H4 (cell line): ENCODE measurements at places on chromosomes 6 and 20. TPM values are rescaled to one million over a fixed set of nuclear protein-coding genes. Genes with fewer than 3 reads are reported as not detected.

The TSPO2 gene
- total RNA-seq, result not detected in 2 replicates

DNA sequence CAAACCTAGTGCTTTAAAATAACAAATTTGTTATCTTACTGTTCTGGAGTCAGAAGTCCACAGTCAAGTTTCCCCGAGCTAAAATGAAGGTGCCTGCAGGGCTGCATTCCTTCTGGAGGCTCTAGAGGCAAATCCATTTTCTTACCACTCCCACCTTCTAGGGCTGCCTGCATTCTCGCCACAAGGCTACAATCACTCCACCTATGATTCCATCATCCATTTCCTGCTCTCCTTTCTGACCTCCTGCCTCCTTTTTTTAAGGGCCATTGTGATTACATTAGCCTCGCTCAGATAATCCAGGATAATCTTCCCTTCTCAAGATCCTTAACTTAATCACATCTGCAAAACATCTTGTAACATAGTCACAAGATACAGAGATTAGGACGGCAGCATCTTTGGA lies 42.4 kb upstream of the SIRT5 start:
- DNase-seq, result no peak

DNA sequence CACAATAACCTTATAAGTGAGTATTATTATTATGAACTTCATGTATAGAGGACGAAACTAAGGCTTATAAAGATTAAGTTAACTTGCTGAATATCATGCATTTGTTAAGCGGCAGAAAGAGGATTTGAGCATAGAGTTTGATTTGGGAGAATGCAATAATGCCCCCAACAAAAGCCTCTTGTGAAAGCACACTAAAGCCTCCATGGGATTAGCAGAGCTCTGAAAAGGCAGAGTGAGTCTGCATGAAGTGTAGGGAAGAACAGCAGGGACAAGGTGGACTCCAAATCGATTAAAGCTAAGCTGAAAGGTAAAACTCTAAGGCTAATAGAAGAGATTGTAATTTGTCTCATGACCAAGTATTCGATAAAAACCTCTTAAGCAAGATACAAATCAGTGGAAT lies 100.3 kb downstream of the SH3BGRL2 start:
- DNase-seq, result no peak

- DNase-seq, result no peak
These were observed 308.1 kb upstream of the HS3ST5 start for GRCh38 chr6:114650891-114651290.

DNA sequence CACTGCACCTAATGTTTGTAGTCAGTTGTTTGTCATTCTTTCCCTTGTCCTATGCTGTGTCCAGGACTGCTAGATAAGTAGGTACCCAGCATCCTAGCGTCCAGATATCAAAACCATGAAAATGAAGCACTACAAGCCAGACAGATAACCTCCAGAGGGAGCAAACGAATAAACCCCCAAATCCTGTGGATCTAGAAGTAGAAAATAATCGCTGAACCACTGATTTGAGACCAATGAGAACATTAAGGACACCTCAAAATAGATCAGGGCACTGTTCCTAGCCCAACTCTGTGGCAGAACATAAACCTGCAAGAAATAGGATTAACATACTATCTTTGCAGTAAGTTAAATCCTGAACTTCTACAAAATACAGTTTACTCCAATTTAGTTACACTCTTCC lies 1.1 kb upstream of the KLHL32 start:
- DNase-seq, result no peak

DNA sequence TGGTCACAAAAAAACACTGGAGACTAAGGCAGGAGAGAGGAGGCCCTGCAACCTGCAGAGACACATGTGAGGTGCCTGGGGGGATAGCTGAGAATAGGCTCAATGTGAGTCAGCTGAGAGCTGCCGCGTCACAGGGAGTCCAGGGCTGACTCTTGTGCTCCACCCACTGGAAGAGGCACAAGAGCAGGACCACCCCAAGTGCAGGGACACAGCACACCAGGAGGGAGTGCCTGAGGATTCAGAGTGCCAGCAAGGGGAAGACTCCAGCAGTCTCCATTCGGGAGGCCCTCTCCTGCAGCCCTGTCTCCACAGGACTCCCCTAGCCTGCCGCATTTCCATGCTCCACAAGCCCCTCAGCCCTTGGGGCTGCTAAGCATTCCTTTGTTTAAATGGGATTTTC lies 105.5 kb downstream of the HUS1B start:
- peak; percentile 56 for DNase-seq

- DNase-seq, result no peak
These were observed 471.3 kb upstream of the NRSN1 start for GRCh38 chr6:23654745-23655144.

The DYNLT2 gene
- 0.50 and 1.3 TPM in 2 replicates for total RNA-seq

GRCh38 chr6:22755605-22756004 lies 186.2 kb downstream of the HDGFL1 start:
- no peak for DNase-seq

The VNN1 gene
- total RNA-seq, result not detected in 2 replicates

- DNase-seq, result no peak
These were observed 44.3 kb downstream of the TENT5A start for GRCh38 chr6:81708113-81708699.

DNA sequence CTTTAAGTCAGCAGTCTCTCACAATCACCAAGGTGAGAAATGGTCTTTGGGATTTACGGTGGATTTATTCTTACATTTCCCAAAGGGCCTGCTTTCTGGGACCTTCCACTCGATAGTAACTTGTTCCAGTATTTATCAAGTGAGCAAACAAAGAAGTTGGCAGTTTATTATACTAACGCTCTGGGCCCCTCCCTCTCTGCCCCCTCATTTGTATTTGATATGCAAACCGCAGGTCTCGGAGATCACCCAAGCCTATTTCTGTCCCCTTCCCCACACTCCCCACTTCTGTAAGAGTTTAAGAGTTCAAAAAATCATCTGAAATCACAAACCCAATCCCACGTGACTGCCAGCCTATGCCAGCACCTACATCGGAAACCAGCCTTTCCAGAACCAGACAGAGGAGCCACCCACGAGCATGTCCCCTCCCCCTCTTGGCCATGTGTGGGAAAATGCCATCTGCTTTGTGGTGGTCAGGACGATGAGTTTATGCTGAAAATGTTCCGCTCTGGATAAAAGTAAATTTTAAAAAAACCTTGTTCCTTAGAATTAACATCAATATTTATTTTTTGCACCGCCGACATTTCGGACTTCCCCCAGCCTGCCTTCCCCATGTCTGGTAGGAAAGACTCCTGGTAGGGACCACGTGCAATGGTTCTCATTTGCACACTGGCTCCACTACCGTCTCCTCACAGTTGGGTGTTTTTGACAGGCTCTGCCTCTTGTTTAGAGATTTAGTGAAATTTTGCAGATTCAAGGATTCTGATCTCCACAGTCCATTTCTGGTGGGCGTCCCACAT lies 281.0 kb downstream of the TFAP2C start:
- no peak for DNase-seq

DNA sequence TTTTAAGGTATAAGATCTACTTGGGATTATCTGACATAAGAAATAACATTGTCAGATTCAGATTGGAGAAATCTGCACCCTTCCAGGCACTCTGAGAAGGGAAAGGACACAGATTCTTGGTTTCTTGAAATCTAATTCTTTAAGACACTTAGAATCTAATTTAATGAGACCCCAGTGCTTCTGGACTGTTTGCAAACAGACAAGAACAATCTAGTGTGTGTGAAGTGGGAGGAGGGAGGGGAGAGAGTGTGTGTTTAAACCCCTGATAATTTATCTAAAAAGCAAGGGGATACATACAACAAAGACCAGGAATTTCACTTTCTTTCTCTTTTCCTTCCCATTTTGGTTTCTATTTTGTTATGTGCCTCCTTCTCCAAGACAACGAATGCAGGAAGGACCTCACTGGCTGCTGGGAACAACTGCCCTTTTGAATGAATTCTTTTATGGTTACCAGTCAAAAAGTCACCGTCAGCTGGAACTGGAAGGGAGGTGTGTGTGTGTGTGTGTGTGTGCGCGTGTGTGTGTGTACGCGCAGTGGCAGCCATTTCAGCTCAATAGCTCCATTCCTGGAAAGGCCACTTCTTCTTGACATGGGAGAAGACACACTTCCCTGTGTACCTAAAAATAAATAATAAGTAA lies 129.4 kb downstream of the BCAS1 start:
- DNase-seq, result peak; percentile 86

The BMP6 gene
- total RNA-seq, result 2.1 and 2.8 TPM in 2 replicates

The TSBP1 gene
- not detected in 2 replicates for total RNA-seq

DNA sequence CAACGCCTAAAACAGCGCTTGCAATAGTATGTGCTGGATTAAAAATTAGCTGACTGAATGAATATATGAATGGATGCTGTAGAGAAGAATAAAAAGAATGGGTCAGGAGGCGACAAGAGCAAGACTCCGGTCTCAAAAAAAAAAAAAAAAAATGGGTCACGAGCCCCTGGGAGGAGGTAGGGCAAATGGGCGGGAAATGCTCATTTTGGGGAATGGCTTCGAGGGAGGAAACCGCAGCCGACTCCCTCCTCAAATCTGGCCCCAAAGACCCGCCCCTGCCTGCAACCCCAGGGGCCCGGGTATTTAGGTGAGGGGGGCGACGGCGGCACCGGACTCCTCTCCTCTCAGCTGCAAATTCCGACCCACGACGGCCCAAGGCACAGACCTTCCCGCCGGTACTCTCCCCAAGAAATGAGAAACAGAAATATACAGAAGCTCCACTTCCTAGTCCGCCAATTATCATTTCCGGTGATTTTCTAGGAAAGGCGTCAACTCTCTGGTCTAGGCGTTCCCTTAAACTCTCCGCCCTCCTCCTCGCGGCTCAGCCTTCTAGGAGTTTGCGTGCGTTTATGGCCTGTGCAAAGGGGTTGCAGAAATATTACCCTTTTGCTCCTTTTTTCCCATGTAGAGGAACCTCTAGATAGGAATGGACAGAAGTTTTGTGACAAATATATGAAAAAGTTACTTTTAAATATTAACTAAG lies at the start of gene ZNF311:
Gene ZNF311, minus strand, starts transcription at position 133 of the 703 bp plus-strand sequence. CDS start 1,361 bp downstream, outside the sequence.
- DNase-seq, result peak; percentile 85

DNA sequence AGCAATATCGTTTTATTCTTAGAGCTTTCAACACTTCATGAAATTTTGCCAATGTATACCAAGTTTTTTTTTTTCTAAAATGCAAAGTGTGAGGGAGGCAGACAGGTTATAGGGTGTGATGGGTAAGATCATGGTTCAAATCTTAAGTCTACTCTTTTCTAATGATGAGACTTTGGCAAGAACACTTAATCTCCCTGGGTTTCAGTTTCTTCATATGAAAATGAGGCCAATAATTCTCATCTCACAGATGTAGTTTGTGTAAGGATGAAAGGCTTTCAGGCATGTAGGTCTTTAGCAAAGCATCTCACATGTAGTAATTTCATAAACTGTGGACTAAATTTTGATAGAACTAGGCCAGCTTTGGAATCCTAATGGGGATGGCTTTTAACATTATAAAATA lies 457.1 kb downstream of the QKI start:
- no peak for DNase-seq

DNA sequence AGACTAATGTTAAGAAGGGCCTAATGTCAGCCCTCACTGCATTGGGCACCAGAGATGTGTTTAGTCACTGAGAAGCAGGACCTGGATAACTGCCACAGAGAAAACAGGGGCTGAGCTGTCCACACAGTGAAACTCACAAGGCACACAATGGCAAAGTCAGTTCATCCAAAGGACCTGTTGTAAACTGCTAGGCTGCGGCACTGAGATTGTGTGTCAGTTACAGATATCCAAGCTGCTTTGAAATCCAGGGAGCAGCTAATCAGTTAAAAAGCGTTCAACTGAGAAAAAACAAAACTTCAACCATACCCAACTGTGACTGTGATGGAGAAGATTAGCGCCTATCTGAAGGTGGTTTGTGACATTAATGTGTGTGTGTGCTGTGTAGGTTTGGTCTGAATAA lies 27.8 kb upstream of the TMEM14A start:
- DNase-seq, result no peak

DNA sequence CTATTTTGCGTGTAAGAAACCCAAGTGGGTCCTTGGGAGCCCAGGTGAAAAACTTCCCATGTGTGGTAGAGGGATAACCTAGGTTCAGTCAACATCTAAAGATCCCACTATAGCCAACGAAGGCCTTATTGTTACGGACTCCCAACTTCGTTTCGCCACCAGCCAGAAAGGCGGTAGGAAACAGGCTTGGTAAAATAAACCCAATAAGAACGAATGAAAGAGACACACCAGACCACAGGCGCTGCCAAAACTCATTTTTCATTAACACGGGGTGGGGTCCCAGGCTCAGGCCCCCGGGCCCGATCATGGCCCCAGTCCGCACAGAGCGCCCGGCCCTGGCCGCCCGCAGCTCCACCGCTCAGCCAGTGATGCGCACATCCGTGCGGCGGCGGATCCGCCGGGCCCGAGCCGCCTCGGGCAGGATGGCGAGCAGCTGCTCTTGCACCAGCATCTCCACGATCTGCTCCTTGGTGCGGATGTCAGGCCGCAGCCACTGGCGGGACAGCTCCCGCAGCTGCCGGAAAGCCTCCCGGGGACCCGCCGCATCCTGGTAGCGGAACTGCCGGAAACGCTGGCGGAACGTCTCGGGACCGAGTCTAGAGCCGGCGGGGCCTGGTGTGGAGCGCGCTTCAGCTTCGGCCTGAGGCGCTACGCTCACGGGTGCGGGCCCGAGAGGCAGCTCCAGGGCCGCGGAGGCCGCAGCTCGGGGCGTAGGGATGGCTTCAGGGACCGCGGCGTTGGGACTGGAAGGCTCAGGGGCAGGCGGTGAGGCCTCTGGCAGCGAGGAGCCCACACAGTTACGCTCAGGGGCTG lies 709 bp downstream of the SCAND1 start:
- DNase-seq, result no peak

DNA sequence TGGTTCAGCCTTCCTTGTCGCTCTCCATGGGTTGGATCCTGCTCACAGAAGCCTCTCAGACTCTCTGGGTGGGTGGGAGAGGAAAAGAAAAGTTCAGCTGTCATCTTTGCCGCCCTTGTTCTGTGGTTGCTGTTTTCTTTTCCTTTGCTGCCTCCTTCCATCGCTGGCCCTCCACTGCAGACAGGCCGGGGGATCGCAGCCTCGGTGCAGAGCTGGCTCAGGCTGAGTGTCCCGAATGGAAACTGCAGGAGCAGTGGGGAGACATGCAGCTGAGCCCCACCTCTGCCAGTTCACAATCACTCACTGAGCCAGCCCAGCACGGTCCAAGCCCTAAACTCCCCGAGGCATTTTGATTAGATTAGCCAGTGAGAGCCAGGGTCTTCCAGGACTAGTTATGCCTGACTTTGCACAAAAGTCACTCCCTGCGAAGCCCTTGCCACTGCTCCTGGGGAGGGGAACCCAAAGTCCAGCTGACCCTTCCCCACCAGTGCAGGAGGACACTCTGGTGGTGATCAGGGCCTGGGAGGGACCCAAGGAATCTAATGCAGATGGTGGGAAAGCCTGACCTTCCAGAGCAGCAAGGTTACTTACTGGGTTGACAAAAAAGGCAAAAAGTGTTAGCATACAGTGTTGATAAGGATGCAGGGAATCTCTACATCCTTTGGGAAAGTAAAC lies 14.0 kb downstream of the NRN1 start:
- DNase-seq, result no peak
